ENCODE measurements at places on chromosomes 3 and 15.

DNA sequence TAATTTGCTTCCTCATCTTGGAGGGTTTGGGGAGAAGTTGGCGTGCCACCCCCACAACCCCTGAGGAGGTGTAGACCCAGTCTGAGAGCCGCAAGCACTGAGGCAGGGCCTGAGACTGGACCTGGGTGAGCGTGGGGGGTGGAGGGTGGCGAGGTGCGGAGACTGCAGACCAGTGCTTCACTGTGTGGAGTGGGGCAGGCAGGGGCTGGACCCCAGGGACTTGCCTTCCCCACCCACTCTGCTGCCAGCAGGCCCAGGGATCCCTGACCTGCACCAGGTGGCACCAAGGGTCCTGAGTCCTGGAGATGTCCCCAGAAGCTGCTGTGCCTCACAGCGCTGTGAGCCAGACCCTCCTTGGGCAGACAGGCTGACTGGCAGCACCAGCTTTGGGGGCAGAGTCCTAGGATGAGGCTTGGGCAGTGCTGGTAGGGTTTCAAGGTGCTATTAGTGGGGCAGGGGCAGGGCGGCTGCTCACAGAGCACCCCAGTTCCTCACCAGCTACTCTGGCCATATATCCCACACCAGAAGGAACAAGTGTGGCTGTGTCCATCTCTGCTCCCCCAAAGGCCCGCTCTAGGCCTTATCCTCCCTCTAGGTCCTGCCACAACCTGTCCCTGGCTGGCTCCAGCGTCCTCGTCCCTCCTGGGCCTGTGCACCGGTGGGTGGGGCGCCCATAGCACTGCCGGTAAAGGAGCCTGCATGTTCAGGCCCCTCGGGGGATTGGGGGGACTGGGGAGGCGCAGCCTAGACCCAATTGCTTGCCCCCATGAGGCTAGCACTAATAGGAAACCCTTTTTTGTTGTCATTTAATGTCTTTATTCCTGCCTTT lies 11.8 kb downstream of the ZBTB47 start:
- no peak for DNase-seq

- DNase-seq: no peak
Measured at GRCh38 chr15:69947394-69947793, 150.3 kb downstream of the TLE3 start.

- DNase-seq: no peak
Measured at GRCh38 chr3:9347887-9348286, 15.0 kb upstream of the THUMPD3 start.

GRCh38 chr15:39613271-39613670 lies 32.4 kb downstream of the THBS1 start:
- DNase-seq: no peak

DNA sequence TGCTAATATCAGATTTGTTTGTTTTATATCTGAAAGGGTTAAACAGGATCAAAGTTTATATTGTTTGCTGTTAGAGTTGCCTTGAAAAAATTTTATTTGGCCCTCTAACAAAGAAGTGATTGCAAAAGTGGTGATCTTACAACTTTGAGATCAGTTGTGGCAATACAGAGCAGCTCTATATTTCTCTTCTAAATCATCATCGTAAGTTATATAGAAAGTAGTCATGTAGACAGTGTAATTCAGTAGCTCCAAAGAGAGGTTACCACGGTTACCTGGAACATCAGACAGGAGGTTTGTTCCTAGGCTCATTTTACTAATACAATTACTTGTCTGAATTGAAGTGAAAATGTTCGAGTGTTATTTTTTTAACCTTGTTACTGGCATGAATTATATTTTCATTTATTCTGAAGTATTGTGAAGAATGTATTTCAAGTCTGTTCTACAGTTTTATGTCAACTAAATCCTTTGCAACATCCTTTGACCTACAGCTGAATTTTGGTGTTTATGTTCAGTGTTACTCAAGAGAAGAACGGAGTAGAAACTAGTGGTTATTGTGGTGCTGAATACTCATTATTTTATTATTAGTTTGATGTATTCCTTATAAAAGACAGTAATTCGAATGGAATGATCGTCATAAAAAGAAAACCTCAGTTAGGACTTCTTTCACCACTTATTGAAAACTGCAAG lies 214.2 kb downstream of the NAALADL2 start:
- DNase-seq: no peak

GRCh38 chr3:150419076-150419868 lies 11.2 kb downstream of the TSC22D2 start:
- no peak for DNase-seq

DNA sequence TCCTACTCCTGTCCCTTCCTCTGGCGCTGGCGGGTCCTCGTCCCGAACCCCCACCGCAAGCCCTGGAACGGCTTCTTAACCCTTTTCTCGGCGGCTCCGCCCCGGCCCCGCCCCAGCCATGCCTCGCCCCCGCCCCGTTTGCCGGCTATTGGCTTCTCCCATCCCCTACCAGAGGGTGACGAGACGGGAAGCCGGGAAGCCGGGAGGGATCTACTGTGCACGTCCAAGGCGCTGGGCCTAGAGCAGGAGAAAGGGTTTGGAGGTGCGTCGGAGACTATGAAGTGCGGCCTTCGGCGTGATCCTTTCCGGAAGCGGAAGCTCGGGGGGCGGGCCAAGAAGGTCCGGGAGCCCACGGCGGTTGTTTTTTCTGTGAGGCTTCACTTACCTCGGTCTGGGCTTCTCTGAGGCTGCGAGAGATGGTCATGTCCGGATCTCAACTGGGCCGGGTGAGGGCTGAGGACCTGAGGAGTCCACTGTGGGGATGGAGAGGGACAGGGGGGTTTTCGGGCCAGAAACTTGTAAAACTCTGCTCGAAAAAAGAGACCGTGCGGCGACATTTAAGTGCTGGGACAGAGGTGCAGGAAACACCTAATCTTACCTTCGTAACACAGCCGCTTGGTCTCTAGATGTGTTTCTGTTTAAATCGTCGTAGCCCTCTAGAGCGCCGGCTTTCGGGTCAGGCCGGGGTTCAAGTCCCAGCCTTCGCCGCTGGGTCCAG lies 21.4 kb downstream of the ROPN1B start:
- DNase-seq: peak; percentile 91

DNA sequence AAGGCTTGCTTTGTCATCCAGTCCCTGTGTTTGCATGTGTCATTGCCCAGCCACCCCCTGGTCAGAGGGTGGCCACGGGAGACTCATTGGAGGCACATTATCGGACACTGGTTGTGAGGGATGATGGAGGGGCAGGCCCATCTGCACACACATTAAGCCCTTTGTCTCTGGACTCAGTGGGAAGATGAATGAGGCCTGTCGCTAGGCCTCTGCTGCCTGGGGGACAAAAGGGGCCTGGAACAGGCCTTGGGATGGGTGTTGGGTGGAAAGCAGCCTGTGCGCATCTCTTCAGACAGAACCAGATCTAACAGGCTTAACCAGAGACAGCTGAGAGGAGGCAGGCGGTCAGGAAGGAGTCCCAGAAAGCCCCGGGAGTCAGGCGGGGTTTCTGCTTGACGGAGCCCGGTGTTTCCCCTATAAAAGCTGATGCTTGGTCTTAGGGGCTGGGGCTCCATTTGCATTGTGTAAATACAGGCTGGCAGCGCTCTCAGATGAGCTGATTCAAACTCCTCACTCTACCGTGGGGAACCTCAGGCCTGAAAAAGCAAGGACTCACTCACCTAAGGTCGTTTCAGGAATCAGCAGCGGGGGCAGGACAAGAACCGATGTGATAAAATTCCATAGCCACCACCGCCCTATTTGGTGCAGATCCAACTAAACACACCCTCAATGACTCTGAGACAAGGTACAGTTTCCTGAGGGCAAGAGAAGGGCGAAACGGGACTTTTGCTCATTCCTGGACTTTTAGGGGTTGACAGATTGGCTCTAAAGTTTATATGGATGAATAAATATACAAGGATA lies 17.1 kb upstream of the SKIC8 start:
- DNase-seq: no peak

DNA sequence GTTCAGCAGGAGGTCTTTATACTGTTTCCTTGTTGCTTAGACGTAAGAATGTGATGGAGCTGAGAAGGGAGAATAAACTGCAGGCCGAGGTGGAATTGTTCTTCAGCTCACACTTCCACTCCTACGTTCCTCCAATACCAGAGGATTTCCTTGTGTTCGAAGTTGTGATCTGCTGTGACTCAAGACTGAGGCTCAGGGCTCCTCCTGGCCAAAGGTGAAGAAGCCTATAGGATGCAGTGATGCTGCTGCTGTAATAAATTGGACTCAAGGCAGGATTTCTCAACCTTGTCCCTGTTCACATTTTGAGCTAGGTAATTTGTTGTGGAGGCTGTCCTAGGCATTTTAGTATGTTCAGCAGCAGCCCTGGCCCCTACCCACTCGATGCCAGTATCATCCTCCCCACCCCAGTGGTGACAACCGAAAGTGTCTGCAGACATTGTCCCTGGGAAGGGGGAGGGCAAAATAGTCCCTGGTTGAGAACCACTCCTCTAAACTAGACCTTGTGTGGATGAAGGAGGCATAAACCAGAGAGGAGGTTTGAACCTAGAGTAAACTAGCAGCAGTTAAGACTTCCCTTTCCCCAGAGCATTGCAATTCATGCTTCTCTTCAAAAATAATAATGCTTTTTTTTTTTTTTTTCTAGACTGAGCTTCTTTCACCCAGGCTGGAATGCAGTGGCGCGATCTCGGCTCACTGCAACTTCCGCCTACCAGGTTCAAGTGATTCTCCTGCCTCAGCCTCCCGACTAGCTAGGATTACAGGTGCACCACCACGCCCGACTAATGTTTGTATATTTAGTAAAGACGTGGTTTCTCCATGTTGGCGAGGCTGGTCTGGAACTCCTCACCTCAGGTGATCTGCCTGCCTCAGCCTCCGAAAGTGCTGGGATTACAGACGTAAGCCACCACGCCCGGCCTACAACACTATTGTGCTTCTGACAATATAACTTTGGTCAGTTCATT lies 11.1 kb downstream of the RAP2B start:
- no peak for DNase-seq

GRCh38 chr15:42919308-42919707 lies 1.3 kb downstream of the TTBK2 start:
- DNase-seq: no peak

- peak; percentile 78 for DNase-seq
Measured at GRCh38 chr3:11568503-11569155, 75.1 kb downstream of the VGLL4 start.

DNA sequence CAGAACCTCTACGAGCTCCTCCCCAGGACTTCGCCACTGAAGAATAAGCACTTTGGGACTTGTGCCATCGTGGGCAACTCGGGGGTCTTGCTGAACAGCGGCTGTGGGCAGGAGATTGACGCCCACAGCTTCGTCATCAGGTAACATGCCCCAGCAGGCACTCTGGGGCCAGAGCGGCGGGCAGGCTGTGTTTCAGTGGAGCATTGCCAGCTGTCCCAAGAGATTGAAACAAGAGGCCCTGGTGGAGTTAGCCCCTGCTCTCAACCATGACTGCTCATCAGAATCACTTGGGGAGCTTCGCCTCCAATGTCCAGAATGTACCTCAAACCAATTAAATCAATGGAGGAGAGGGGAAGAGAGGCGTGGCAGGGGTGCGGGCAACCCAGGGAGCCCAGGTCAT lies 44.8 kb downstream of the ST8SIA2 start:
- no peak for DNase-seq

GRCh38 chr3:129442486-129442885 lies 2.5 kb downstream of the IFT122 start:
- no peak for DNase-seq

DNA sequence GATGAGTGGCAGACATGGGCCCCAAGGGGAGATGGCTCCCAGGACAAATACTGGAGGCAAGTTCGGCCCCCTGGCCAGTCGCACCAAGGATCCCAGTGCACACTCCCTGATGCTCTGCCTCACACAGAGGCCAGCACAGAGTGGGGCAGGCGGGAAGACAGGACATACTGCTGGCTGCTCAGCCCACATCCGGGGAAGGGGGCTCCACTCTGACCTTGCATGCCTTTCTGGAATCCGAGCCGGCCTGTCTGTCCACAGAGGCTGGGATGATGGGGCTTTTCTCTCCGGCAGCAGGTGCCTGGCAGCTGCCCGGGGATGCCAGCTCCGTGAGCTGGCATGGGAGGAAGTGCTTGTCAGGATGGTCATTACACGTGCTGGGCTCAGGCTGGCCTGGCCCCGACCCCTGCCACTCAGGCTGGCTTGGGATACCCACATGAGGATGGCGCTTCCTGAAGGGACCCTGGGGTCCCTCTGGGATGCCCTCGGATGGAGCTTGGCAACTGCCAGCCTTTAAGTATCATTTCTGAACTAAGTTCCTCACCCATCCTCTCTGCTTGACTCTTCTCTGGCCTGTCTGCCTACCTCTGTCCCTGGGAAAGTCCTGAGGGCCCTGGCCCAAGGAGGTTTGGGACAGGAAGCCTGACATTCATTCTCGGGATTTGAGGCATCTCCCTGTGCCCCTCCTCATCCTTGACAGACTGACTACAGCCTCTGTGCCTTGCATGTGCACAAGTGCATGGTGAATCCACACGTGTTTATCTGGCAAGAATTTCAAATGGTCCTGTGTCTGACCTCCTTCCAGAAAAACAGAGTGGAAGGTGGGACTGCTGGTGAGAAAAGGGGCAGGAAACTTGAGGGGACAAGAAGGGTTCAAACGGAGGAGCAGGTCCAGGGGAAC lies 46.5 kb downstream of the EXOG start:
- DNase-seq: no peak

- DNase-seq: no peak
Measured at GRCh38 chr15:87689716-87690115, 566.8 kb downstream of the NTRK3 start.

DNA sequence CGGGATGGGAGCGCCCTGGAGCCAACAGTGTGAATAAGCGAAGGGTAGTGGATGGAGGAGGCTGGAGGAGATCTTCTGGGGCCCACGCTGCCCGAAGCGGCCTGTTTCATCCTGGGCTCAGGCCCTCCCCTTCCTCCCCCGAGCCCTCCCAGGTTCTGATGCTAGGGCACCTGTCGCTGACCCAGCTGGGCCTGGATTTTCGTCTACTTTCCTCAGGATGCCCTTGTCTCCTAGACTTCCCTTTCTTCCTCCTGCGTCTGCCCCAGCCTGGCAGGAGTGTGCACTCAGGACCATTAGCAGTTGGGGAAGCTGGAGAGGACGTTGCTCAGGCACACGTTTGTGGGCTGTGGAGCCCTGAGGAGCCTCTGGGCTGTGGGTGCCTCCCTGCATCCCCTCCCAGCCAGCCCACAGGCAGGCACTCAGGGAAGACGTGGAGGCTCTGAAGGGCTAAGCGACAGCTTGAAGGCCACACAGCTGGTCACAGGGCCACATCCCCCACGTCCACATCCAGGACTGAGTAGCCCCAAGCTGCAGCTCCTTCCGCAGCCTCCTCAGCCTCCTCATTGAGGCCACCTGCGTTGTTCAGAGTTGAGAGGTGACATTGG lies 23.9 kb upstream of the PIGZ start:
- no peak for DNase-seq

GRCh38 chr3:153714016-153714415 lies 407.2 kb upstream of the ARHGEF26 start:
- DNase-seq: no peak

DNA sequence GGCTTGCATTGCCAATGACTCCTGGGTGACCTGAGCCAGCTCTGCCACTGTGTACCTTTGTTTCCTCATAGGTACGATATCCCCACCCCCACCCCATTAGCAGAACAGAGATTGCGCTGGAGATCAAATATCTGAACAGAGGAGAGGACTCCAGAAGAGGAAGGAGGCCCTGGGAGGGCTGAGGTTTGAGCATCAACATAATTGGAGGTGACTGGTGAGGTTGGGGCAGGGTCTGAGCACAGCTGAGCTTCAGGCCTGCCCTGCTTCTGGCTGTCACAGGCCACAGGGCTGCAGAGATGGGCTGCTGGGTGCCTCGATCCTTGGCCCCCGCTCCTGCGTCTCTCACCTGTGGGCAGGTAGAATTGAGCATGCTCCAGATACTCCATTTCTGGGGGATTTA lies 21.3 kb upstream of the CACNA2D2 start:
- DNase-seq: no peak

- DNase-seq: no peak
Measured at GRCh38 chr3:83002869-83003445, 1241.5 kb upstream of the GBE1 start.
